Fibroblast of villous mesenchyme (primary cell): ENCODE measurements at places on chromosomes 3 and 15.

DNA sequence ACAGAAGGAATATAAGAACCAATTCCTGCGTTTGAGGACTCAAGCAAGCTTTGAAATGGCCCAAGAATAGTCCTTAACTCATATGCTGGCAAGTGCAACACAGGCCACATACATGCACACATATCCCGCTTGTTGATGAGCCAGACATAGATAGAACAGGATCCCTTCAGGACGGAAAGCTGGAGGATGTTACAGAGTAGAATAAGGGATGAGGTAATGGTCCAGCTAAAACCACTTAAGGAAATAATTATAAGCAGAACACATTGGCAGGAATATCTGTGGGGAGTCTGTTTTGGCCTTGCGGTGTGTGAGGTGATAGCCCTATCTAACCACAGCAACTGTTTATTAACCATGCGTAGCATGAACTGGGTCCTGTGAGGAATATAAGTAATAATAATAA, 25.0 kb downstream of the SCG3 start:
- DNase-seq: peak; percentile 92

DNA sequence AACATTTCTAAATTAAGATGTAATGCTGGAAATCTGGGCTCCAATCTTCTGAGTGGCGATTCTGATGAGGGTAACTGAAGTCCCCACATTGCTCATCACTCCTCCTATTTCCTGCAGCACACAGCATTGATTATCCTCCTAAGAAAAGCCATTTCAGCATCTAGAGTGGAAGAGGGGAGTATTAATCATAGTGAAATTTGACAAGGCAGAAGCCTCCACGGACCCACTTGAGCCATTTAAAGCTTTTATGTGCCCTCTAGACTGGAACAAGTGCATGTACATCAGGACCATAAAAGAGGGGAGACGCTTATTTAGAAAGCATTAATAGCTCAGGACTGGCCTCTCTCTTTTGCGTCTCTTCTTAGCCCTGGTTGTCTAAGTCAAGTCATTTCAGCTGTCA, 25.8 kb downstream of the AQP9 start:
- DNase-seq: no peak

DNA sequence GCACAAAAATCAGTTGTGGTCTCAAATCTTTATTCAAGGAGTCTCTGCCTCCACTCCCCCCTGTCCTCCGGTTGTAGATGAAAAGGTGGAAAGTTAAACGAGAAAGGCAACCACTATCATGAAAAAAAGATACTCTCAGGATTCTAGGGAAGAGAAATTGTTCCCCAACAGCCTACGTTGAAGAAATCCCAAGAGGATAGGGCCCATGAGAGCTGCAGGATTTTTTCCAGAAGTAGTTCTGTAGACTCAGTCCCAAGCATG, 14.3 kb downstream of the ZIC1 start:
- DNase-seq: no peak

GRCh38 chr3:194711913-194712312, 26.2 kb downstream of the FAM43A start:
- peak; percentile 93 for DNase-seq

DNA sequence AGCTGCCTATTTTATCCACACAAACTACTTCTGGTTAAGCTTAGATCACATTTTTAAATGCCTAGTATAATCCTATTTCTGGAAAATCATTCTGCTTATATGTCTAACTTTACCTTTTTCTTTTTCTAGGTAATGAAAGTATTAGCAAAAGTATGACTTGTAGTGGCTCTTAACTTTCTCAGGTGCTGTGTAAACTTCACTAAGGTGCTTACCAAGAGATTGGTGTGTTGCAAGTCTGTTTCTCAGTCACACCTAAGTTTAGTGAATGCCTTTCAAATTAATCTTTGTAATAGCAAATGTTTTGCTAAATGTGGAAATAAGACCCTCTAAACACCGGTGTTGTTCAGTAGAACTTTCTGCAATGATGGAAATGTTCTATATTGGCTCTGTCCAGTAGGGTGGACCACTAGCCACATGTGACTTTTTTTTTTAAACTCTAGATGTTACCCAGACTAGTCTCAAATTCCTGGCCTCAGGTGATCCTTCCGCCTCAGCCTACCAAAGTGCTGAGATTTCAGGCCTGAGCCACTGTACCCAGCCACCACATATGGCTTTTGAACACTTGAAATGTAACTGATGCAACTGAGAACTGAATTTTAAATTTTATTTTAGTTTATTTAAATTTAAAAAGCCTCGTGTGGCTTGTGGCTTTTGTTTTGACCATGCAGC, 22.0 kb downstream of the ARL13B start:
- no peak for DNase-seq

DNA sequence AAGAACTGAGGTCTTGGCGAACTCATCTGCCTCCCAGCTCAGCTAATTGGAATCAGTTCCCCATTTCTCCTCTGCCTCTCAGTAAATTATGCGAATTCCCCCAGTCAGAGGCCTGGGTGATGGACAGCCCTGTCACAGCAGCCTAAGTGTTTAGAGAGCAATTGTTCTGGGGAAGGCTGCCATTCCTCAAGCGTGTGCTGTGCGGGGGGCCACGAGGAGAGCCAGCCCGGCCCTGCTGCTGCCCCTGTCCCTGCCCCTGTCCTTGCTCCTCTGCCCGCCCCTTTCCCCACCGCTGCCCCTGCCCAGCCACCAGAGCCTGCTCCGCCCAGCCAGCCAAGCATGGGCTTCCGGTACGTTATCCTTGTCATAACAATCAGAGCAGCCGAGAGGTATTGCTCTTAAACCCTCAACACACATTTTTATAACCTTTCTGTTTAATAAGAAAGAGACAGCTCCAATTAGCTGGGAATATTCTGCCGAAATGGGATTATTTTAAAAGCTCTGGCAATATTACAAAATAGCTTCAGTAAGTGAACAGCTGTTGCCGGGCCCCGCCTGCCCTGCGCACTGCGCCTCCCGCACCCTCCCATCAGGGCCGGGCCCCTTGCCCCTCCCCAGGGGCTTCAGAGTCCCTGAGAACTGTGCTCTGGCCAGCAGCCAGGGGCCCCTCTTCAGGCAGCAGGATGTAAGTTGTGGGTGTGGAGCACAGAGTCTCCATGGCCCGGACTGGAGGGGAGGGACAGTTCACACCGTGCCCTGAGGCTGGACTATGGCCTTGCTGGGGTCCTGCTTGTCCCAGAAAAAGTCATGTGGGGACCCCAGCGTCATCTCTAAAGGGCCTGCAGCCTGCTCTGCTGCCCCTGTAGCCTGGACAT, 12.4 kb upstream of the CACNA2D2 start:
- peak; percentile 21 for DNase-seq

DNA sequence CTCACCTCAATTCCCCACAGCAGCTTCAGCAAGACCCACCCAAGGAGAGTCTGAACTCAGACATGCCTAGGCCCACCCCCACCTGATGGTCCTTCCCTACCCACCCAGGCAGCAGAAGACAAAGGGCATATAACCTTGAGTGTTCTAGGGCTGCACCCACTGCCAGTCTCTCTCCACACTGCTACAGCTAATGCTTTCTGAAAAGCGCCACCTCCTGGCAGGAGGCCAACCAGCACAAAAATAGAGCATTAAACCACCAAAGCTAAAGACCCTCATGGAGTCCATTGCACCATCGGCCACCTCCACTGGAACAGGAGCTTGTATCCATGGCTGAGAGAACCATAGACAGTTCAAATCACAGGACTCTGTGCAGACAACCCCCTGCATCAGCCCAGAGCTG, 11.3 kb upstream of the RPL39L start:
- no peak for DNase-seq

DNA sequence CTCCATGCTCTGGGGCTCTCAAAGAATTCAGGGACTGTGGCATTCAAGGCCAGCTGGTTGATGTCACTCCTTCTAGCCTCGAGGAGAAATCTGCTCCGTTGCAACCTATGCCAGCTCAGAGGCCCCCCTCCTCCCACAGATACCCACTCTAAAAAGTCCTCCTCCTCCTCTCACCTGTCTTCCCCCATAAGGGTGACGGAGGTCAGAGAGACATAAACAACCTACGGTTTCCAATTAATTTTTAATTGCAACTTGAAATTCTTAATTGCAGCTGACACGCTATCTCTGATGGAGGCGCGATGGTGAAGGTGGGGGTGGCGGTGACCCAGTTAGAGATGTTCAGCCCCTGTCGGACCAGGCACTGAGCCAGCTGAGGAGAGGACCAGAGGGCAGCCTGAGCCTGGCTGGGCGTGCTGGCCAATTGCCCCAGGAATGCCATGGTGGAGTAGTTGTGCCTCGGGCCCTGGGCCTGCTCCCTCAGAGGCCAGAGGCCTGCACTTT, 43.2 kb upstream of the INSYN1 start:
- DNase-seq: no peak

DNA sequence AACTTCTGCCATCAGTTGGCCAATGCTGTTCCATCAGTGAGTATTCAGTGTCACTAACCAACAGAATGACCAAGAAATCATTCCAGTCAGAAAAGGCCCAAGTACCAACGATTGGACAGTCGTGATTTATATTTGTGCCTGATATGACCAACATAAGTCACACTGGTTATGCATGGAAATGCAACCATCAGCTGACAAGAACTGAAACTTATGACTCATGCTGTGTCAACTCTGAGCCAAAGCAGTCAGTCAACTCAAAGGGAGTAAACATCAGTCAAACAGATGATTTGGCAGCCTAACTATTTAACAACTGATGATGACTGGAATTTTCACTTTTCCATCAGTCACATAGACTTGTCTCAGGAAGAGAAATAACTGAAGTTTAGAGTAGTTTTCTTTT, 142.4 kb downstream of the ANXA2 start:
- no peak for DNase-seq

DNA sequence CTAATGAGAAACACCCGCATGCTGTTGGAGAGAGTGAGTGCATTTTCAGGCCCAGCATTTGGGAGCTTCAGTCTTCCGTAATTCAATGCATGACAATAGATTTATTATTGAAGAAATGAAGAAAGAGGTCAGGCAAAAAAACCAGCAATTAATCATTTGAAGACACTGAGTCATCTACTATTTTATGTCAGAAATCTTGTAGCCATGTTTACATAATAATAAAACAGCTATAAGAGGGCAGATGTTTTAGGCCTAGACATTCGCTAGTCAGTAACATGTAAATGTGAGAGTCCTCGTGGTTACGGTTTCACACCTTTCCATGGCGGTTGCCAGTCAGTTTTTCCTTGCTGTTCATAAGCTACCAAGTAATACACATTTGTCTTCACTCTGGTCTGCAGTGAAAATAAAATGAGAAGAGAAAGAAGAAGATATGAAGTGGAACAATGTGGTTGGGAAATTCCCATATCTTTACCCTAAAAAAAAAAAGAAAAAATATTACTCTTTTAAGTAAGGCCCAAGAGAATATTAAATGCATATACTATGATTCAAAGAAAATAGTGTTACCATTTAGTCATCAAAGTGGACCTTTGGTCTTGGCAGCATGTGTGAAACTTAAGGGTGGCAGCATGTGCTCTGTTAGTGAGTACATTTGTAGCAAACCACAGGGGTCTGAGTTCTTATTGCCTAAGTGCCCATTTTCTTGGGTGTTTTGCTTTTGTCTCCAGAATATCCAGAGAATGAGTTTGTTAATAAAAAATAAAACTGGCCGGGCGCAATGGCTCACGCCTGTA, 140.5 kb upstream of the TBL1XR1 start:
- peak; percentile 49 for DNase-seq

DNA sequence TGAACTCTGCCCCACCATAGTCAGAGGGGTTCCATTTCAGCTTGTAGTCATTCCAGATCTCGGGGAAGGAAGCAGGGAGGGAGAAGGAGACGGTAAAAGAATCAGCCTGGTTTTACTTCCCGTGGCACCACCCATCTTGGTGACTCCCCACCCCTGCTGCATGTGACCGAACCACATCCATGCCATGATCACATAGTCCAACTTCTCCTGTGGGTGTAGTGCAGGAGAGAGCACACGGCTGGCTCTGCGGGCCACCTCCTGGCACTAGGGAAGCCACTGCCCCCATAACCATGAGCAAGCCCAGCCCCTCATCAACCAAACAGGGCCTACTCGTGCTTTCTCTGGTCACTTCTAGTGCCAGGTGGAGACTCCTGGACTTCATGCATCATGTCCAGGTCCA, 3.7 kb downstream of the CHRNA3 start:
- DNase-seq: no peak

DNA sequence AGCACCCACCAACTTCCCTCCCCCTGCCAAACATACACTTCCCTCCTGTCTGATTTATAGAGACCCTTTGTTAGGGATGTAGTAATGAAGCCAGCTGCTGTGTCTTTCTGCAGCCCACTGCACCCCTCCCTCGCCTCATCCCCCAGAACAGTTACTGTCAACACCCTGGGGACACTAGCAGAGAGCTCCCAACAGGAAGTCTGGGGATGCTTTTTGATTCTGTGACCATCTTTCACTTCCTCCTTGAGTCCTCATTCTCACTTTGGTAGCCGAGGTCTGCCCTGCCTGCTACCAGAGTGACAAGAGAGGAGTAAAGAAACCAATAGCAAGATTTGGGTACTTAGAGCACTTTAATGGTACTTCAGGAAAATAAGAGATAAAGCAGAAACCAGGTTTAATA, 201.6 kb downstream of the SATB1 start:
- DNase-seq: no peak

DNA sequence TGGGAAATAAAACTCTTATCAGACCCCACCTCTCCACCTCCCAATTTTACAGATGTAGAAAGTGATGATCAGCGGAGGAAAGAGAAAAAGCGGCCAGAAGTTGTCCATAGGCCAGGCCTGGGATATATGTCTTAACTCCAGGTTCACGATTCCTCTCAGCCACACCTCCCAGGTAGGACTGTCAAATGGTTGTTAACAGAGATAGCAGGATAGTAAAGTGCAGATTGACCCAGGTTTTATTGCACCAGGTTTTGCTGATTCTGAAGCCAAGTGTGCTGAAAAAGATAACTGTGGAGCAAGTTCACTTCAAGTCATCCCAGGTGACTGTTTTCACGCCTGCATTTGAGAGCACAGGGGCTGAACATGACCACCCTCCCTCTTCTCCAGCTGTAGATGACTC, 36.1 kb downstream of the LSM3 start:
- DNase-seq: no peak

DNA sequence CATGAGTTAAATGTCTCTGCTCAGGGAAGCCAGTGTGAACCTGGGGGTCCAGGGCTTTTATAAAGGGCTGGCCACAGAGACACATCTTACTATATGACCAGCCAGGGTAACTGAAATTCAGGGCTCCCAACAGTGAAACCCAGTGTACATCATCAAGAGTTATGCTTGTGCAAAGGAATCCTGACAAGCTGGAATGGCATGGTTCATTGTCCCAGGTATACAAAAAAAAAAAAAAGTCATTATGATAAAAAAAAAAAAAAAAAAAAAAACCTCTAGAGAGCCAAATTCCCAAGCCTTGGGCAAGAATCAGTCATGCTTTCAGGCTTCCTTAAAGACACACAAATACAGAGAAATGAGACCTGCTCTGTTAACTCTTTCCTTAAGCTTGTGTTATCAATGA, 452.0 kb downstream of the GABRG3 start:
- DNase-seq: no peak

DNA sequence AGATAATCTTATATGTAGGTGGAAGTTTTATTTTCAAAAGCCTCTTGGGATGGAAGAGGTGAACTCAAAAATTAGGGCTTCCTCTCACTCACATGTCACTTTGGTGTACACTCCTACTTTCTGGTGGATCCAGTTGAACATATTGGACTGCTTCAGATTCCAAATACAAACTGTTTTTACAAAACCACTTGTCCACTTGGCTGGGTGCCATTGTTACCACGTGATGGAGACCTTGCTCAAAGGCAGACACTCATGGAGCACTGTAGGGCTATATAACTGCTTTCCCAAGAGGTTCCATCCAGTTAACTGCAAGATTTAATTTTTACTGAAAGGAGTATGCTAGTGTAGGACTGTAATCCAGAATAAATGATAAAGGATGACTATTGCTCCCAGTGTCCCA, 307.0 kb downstream of the EPHA6 start:
- no peak for DNase-seq
